ENCODE measurements at places on chromosomes 5 and 9.

GRCh38 chr5:51395245-51395644, 12.0 kb downstream of the ISL1 start:
- no peak for DNase-seq

GRCh38 chr9:34049630-34050384, 1.1 kb upstream of the UBAP2 start:
- DNase-seq, result no peak

DNA sequence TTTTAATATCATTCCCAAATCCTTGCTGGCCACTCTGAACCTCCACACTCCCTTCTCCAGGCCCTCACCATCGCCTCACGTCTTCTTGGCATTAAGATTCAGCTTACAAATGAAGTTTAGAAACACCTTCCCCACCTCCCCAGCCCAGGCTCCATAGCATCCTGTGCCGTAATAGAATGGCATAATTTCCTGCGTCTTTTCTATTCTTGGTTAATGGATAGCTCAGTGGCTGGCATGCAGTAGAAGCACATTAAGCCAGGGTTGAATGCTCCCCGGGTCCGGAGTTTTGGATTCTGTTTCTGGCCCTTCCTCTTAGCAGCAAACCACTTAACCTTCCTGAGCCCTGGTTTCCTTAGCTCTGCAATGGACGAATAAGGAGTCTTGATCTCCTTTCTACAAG, 13.8 kb downstream of the WWC1 start:
- no peak for DNase-seq

DNA sequence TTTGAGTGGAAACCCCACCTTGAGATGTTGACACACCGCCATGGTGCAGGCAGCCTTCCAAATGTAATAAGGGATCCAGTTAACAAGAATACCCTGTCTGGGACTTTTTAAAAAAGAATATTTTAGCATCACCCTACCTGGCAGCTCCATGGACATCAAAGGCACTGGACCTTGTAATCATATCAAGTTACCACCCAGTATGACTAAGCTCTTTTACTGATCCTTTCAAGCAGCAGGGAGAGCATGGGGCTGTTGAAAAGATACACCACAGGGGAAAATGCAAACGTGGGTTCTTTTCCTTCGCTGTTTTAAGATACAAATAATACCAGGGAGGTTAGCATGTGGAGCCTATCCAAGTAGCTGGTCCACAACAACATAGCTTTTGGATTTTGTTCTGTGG, 211.2 kb downstream of the SAXO1 start:
- DNase-seq, result no peak

- no peak for DNase-seq
Observed at GRCh38 chr5:124043456-124043855, 531.5 kb downstream of the CSNK1G3 start.

DNA sequence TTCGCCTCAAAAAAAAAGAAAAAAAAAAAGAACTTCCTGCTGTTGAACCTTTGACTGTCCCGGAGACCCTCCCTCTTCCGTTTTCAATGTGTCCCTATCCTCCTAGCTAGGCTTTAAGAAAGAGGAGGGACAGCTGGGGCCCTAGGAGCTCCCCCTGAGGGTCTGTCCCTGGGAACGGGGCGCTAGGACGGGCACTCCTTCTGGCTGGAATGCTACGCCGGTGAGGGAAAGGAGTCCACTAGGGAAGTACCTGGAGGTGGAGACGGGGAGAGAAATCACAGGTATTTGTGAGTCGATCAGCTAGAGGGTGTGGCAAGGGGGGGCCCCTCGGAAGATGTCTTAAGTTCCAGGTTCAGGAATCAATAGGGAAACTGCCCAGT, 4.6 kb downstream of the SIT1 start:
- no peak for DNase-seq

DNA sequence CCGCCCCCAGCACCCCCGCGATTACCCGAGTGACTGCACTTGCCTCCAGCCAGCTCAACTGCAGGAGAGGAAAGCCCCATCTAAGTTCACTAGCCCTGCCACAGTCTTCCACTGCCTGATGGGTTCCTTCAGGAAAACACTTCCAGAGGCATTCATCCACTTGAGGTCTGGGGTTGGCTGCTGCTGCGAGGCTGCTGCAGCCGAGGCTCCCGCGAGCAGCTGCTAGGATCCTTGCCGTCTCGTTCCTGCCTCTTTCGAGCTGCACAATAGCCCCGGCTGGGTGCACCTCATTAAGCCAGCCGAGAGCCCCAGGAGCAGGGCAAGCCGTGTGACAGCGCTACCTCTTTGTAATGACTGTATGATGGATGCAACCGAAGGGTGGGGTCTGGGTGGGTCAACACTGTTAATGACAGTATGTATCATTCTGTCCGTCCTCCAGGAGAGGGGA, 24.2 kb upstream of the ELAVL2 start:
- no peak for DNase-seq

- no peak for DNase-seq
Observed at GRCh38 chr5:107294211-107294550, 376.6 kb downstream of the EFNA5 start.

- DNase-seq, result no peak
Observed at GRCh38 chr9:114289106-114289505, 33.8 kb upstream of the ORM1 start.

DNA sequence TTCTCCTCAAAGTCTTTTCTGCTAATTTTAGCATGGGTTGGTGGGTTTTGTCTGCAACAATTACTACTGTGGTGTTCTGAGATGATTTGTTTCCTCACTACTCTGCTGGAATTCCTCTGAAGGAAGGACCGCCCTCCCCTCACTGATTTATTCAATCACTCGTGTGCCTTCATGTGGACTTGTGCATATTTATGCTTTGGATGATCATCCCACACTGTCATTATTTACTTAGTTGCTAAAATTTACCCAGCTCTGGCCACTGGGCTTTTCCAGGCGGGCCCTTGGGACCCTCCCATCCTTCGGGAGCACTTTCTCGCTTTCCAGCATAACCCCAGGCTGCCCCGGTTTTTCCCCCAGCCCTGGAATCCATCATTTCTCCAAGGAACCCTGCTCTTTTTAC, 41.7 kb upstream of the NKD2 start:
- DNase-seq, result no peak

DNA sequence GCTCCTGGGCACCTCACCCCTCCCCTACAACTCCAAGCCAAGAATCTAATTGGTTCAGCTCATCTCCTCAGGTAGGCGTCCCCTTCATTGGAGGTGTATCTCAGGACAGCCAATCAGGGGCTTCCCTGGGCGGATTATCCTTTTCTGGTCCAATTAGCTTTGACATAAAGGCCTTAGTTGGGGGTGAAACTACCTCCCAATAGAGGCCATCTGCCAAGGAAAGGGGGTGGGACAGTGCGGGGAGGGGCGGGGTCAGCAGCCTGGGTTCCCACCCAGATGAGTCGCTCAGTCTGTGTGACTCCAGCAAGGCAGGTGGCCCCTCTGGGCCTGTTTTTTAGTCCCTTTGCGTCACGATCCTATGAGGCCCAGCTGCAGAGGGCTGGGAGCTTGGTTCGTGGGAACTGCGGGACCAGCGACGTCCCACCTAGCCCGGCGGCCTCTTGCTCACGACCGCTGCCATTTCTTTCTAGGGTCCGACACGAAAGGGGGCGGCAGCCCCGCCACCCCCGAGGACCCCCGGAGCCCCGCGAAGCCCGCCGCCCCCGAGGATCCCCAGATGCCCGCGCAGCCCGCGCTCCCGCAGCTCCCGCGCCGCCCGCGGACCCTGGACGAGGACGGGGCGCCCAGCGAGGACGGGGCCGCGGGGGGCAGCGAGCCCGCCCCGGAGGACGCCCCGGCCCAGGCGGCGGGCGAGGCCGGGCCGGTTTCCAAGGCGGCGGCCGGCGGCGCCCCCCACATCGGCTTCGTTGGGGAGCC, 8.9 kb downstream of the PRRT1B start:
- no peak for DNase-seq

DNA sequence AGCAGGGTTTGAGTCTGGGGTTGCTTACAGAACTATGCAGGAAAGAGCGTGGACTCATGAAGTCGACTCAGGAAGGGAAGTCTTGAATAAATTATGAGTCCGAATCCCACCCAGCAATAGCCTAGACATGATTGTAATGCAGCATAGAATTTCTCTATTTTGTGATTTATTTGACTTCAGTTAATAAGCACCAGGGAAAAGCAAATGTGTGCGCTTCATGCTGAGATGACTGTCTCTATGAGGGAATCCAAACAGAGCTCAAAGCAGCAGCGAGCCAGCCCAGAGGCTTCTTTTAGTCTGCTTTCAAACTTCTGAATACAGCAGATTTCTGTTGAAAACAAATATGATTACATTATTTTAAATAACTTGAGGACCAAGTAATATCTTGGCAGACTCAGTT, 188.0 kb downstream of the SEMA6A start:
- DNase-seq, result no peak

DNA sequence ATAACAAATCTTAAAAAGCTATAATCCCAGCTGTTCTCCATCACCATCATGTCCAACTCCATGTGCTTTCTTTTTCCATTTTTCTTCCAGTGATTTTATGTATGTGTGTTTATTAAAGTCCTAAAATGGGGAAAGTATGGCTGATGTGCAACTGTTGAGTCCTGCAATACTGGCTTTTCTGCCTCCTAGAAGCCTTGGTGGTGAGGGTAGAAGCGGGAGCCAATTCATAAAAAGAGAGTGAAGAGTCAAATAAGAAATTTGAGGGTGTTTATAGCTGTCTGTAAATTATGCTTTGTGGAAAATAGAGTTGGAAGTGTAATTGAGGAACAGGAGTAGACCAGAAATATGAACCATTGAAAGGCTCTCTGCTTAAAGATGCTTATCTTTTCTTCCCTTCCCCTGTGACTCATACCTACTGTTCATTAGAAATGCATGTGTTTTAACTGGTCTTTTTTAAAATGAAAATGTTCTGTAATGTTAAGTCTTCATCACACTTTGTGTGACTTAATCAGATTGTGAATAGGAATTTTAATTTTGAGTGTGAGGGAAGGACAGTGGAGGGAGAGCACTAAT, 80.1 kb downstream of the ZCCHC7 start:
- DNase-seq, result no peak

- DNase-seq, result no peak
Observed at GRCh38 chr5:116359592-116359991, 215.0 kb downstream of the SEMA6A start.

DNA sequence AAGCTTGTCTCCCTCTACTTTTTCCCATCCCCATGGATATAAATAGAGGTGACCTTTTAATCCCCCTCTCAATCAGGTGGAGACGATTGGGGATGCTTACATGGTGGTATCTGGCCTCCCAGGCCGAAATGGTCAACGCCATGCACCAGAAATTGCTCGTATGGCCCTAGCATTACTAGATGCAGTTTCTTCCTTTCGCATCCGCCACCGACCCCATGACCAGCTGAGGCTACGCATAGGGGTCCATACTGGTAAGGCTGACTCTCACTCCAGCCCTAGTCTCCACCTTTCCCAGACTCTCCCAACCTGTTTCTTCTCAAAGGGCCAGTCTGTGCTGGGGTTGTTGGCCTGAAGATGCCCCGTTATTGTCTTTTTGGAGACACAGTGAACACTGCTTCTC, 3.6 kb downstream of the SPAG8 start:
- no peak for DNase-seq

DNA sequence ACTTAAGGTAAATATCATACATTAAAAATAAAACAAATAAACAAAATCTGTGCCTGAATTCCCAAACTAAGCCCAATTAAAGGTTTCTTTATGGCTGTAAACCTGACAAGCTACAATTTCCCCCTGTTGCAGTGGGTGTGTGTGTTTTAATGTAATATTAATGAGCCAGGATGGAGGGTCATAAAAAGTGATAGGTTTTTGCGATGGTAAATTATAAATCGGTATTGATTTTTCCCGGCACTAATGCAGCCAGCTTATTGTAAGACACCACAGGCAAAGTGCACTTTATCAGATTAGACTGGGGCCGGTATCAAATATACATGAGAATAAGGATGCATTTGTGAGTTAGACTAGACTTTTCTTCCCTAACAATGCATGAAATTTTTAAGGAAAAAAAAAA, 120.4 kb downstream of the EBF1 start:
- DNase-seq, result no peak

DNA sequence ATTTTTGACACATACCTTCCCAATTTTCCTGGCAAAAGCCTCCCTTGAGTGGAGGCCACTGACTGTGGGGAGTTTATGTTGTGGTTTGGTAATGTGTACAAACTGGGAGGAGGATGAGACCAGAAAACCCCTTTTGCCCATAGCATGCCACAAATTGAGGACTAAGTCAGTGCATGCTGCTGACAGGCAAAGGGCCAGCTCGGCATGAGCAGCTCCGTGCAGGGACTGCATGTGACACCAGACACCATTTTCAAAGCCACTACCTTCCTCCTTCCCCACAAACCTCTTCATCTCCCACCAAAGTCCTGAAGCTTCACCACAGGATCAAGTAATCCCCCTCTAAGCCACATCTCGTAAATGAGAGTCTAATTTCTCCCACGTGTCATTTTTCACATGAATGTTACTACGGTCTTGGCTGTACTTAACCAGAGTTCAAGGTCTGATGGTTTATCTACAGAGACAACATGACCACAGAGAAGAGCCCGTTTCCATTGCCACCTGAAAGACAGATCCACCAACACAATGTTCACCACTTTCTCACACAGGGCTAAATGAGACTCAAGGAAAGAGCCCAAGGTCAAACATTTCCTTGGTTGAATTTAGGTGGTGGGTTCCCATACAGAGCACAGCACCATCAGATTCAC, 106.5 kb downstream of the NFIB start:
- DNase-seq, result no peak

GRCh38 chr5:138719811-138720210, 33.4 kb upstream of the CTNNA1 start:
- DNase-seq, result no peak

GRCh38 chr9:127884976-127885490, 7.6 kb upstream of the AK1 start:
- no peak for DNase-seq

DNA sequence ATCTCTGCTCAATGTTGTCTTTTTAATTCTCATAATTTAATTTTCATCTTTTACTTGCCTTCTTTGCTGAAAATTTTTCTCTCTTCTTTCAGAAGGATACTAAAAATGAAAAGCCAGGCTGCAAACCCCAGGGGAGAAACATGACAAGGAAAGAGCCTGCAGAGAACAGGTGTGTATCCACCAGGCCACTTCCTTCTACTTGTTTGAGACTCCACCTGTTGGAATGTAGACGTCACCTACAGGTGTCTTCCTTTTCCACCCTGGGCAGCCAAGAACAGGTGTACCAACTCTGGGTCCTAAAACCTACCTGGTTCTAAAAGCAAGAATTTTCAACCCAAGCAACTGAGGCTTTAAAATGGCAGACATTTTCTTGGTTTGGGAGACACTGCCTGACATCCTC, 166.8 kb downstream of the ATP10B start:
- no peak for DNase-seq

- DNase-seq, result no peak
Observed at GRCh38 chr5:81428861-81429260, 34.9 kb upstream of the ACOT12 start.

GRCh38 chr5:1524481-1524798, 680 bp upstream of the LPCAT1 start:
- DNase-seq, result no peak

Data from activated naive CD8-positive, alpha-beta T cell treated with anti-CD3 and anti-CD28 coated beads for 36 hours (primary cell).